ENCODE measurements at places on chromosomes 16 and 17.

DNA sequence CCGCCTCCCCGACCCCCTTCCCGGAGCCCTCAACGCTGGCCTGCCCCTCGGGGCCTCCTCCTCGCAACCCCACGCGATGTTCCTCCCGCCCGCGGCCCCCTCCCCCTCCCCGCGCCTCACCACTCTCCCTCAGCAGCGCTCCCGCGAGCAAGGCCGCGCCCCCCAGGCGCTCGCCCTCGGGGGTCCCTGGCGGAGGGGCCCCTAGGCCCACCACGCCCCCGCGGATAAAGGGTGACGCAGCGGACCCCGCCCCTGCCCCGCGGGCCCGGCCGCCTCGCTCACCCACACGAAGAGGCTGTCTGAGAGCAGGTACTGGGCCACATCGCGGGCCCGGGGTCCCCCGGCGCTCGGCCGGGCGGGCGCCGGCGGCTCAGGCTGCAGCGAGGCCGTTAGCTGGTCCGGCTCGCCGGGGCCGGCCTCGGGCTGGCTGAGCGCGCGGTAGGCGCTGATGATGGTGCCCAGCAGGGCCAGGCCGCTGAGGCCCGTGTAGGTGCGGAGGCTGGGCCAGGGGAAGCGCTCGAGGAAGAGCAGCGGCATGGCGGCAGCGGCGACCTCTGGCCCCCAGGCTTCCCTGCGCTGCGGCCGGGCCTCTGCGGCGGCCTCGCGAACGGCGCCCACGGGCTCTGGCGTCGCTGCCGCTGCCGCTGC is 430 bp downstream of the AMFR start:
- DNase-seq = peak; percentile 33

- no peak for DNase-seq
These were observed 25.5 kb downstream of the ADAMTS18 start for GRCh38 chr16:77409311-77409710.

DNA sequence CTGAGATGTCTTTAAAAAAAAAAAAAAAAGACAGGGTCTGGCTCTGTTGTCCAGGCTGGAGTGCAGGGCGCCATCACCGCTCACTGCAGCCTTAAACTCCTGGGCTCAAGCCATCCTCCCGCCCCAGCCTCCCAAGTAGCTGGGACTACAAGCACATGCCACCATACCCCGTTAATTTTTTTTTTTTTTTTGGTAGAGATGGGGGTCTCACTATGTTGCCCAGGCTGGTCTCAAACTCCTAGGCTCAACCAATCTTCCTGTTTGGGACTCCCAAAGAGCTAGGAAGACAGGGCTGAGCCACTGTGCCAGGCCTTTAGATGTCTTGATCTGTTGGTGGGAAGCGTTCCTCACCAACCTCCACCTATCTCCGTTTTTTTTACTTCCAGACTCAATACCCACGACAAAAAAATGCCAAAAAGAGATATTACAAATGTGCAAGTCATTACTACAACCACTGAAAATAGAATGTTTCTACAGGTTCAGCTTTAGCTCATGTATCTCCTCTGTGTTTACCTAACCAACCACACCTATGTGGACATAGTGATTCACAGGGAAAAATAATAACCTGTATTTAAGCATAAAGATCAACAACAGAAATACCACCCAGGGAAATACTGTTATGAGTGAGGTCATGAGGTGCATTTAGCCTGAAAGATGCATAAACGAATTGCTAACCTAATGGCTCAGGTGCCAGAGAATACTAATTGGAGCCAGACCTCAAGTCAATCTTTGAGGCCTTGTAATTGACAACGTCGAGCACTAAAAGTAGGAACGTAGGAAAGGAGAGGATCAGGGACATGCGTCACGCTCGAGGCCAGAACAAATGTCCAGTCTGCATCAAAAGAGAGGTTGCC is 22.6 kb downstream of the NACA2 start:
- DNase-seq = no peak

- DNase-seq = no peak
These were observed 38.0 kb downstream of the ABCA6 start for GRCh38 chr17:69103557-69104233.

GRCh38 chr16:35743101-35743692 is 2283.8 kb downstream of the TP53TG3F start:
- DNase-seq = no peak

- no peak for DNase-seq
These were observed 263.7 kb upstream of the EEF2KMT start for GRCh38 chr16:5361322-5361721.

DNA sequence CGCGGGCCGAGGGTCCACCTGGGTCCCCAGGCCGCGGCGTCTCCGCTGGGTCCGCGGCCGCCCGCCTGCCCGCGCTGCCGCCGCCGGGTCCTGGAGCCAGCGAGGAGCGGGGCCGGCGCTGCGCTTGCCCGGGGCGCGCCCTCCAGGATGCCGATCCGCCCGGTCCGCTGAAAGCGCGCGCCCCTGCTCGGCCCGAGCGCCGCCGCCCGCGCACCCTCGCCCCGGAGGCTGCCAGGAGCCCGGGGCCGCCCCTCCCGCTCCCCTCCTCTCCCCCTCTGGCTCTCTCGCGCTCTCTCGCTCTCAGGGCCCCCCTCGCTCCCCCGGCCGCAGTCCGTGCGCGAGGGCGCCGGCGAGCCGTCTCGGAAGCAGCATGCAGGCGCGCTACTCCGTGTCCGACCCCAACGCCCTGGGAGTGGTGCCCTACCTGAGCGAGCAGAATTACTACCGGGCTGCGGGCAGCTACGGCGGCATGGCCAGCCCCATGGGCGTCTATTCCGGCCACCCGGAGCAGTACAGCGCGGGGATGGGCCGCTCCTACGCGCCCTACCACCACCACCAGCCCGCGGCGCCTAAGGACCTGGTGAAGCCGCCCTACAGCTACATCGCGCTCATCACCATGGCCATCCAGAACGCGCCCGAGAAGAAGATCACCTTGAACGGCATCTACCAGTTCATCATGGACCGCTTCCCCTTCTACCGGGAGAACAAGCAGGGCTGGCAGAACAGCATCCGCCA is 504 bp downstream of the FOXC2 start:
- DNase-seq = no peak

DNA sequence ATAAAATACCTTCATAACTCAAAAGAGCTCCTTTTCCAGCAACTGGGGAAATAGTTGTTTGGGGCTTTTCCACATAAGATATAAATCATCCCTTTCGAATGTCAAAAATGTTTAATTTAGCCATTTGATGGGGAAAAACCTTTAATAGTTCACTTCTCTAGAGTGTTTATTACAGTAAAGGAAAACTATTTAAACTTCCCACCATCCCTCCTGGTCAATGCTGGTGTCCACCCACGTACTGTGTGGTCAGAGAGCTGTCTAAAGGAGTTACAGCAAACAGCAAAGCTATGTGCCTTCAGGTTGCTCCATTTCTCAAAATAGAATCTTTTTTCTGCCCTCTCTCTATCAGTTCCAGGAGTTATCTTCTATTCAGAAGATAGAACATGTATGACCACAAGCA is 33.5 kb downstream of the KANSL1 start:
- no peak for DNase-seq

- no peak for DNase-seq
These were observed 41.0 kb upstream of the CHMP6 start for GRCh38 chr17:80950466-80951120.

DNA sequence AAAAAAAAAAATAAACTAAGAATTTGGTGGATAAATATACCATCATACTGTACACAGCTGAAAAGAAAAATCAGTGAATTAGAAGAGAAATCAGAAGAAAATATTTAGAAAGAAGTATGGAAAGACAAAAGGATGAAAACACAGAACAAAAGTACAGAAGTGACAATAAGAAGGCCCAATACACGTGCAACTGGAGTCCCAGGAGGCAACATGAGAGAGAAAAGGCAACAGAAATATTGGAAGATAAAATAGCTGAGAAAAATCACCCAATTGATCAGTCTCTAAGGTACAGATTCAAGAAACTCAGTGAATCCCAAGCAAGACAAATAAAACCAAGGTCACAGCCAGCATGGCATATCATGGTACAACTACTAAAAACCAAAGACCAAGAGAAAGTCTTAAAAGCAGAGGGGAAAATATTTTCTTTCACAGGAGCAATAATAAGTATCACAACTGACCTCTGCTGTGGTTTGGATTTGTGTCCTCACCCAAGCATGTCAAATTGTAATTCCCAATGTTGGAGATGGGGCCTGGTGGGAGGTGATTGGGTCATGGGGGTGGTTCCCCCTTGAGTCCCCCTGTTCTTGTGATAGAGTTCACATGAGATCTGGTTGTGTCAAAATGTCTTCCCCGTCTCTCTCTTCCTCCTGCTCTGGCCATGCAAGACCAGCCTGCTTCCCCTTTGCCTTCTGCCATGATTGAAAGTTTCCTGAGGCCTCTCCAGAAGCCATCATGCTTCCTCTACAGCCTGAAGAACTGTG is 20.2 kb upstream of the ENGASE start:
- DNase-seq = no peak

- no peak for DNase-seq
These were observed 1173.5 kb upstream of the GOT2 start for GRCh38 chr16:59907611-59908010.

DNA sequence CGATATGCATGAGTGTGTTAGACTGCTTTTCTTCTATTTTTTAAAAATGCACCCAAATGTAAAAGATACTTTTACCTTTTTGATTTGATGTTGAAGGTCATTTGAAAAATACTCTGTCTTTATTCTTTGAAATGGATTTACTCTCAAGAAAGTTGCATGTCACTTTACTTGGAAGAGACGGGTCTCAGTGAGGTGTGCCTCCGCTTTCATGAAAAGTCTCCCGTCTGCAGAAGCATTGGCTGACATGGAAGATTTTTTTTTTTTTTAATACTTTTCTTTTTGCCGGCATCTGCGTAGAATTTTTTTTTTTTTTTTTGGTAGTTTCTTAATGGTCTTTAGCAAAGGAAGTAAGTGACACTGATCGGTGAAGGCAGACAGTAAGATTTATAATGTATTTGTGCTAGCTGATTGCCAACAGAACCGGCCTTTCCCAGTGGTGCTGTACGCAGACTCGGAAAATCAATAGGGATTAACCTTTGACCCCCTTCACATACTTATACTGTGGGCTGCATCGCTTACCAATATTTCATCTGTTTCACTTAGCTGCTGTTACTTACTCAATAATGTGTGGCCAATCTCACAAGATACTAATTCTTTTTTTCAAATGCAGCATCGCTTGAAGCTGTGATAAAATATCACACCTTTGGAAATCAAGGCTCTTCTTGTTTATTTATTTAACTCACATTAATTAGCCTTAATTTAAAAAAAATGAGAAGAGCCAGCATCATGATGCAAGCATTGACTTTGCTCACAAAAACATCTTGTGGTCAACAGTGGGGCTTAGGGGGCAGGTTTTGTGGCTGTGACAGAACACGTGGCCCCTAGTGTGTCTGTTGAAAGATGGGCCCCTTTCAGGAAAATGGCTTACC is 383.9 kb downstream of the WWOX start:
- DNase-seq = no peak

DNA sequence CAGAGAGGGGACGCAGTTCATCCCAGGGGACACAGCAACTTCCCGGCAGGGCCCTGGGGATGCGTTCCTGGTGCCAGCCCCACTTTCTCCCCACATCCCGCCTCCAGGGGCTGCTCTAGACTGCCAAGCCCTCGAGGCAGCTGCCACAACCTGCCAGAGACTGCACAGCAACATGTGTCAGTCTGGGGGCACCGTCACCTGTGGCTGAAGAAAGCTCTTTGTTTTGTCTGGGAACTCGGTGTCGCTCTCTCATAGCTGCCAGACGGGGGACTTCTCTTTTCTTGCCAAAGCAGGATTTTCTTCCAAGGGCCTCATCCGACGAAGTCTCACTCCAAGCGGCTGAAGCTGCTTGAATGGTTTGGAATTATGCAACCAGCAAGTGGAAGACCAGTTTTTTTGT is 43.7 kb downstream of the COTL1 start:
- DNase-seq = no peak

DNA sequence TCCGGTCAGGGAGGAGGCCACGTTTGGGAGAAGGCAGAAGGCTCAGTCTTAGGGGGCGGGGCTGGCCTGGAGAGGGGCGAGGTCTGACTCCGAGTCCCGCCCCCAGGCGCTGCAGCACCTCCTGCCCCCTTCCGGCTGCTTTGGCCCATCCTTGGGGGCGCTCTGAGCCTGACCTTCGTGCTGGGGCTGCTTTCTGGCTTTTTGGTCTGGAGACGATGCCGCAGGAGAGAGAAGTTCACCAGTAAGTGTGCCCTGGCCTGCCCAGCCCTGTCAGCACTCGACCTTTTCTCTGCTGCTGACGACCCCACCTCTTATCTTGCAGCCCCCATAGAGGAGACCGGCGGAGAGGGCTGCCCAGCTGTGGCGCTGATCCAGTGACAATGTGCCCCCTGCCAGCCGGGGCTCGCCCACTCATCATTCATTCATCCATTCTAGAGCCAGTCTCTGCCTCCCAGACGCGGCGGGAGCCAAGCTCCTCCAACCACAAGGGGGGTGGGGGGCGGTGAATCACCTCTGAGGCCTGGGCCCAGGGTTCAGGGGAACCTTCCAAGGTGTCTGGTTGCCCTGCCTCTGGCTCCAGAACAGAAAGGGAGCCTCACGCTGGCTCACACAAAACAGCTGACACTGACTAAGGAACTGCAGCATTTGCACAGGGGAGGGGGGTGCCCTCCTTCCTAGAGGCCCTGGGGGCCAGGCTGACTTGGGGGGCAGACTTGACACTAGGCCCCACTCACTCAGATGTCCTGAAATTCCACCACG is 1.5 kb downstream of the TNFRSF12A start:
- DNase-seq = peak; percentile 78

GRCh38 chr16:79263425-79263824 is 337.1 kb downstream of the MAF start:
- no peak for DNase-seq

GRCh38 chr17:27268394-27269085 is 25.4 kb upstream of the WSB1 start:
- DNase-seq = no peak

GRCh38 chr16:4272114-4272956 is 488 bp downstream of the TFAP4 start:
- no peak for DNase-seq

- DNase-seq = no peak
These were observed 66.4 kb downstream of the NXN start for GRCh38 chr17:913207-913606.

GRCh38 chr17:13359774-13360173 is 242.0 kb downstream of the HS3ST3A1 start:
- DNase-seq = no peak

DNA sequence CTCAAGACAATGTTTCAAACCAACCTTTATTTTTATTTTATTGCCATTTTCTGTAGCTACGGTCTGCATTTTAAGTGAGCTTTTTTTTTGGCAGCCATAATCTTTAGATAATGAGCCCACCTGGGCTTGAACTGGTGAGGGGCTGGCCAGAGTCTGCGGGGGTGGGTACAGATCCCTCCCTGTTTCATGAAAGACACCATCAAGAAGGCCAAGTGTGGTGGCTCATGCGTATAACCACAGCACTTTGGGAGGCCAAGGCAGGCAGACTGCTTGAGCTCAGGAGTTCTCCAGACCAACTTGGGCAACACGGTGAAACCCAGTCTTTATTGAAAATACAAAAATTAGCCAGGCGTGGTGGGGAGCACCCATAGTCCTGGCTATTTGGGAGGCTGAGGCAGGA is 113.7 kb downstream of the CPPED1 start:
- no peak for DNase-seq

- no peak for DNase-seq
These were observed 43.6 kb downstream of the HOXB1 start for GRCh38 chr17:48487221-48487620.

Data from T-helper 9 cell (primary cell).